ENCODE measurements at places on chromosomes 4 and X.

- no peak for DNase-seq
These were observed 88.9 kb downstream of the RTL5 start for GRCh38 chrX:72042852-72043248.

GRCh38 chr4:143514497-143514896 is 995 bp downstream of the SMARCA5 start:
- no peak for DNase-seq

DNA sequence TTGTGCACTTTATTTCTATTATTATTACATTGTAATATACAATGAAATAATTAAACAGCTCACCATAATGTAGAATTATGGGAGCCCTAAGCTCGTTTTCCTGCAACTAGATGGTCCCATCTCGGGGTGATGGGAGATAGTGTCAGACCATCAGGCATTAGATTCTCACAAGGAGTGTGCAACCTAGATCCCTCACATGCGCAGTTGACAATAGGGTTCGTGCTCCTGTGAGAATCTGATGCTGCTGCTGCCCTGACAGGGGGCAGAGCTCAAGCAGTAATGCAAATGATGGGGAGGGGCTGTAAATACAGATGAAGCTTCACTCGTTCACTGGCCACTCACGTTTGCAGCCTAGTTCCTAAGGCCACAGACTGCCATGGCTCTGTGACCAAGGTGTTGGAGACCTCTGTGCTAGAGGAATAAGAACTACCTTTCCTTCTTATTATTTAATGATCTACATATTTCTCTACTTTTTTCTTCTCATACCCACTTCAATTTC is 492.9 kb upstream of the INTU start:
- DNase-seq: no peak

DNA sequence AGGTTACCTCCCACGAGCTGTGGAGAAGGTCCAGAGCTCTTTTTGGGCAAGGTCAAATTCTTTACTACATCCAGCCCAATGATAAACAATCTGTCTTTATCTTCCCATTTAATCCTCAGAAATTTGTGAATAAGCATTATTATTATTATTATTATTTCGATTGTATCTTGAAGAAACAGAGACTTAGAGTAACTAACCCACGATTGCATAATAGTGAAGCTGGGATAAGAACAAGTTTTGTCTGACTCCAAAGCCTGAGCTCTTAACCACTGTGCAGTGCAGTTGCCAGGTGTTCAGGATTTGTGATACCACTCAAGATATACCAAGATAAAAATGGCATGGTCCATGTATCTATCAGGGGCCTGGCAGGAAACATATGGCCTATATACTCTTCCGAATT is 166.5 kb upstream of the LDB2 start:
- DNase-seq: no peak

- no peak for DNase-seq
These were observed 244.1 kb downstream of the CRLF2 start for GRCh38 chrX:968148-968965.

GRCh38 chrX:47145395-47146120 is 537 bp downstream of the RBM10 start:
- DNase-seq: peak; percentile 55

GRCh38 chr4:6011686-6012085 is 6.5 kb downstream of the C4orf50 start:
- no peak for DNase-seq

DNA sequence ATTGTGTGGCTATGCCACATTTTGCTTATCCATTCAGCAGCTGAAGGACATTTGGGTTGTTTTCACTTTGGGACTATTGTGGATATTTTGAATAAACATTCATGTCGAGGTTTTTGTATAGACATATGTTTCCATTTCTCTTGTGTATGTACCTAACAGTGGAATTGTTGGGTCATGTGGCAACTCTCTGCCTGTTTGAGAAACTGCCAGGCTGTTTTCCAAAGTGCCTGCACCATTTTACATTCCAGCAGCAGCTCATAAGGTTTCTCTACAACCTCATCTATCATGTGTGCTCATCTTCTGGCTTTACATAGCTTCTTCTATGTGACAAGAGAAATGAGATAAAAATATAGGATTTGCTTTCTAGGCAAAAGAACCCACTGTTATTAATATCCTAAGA is 29.5 kb upstream of the TSPAN5 start:
- no peak for DNase-seq

GRCh38 chr4:31341601-31342359 is 621.6 kb downstream of the PCDH7 start:
- DNase-seq: no peak

DNA sequence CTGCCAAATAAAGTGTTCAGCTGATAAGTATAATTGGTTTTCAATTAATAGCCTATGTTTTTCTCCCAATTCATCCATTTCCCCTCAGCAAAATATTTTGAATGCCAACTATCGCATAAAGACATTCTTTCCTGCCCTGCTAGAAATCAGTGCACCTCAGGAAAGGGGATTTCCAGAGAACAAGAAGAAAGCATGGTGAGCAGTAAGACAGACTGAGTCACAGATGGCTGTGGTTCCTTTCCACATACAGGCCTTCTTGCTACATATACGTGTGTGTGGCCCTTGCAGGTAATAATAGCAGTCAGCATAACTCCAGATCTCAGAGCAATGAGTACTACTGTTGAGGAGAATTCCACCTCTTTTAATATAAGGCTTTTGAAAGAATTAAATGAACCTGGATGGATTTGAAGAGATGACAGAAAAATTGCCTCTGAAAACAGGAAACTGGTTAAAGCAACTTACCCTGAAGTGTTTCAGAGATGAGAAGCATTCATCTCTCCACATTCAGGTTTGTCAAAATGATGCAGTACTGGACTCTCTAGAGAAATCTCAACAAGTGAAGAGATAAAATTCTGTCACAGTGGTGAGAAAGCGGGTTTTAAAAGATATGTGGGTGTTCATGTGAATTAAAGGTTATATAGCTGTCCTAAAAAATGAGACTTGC is 13.6 kb downstream of the GASK1B start:
- DNase-seq: no peak

DNA sequence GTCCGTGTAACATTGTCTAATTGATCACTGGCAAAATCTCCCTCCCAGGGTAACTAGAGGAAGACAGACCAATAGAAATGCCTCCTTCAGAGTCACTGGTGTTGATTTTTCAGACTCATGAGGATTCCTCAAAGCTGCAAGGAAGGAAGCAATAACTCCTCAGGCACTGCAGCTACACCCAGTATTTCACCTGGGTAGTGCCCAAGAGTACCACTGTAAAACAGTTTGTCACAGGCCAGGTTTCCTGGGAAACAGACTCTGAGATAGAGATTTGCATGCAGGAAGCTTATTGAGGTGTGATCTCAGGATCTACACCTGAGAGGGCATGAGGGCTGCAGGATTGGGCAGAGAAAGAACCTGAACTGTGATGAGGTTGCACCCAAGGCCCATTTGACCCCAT is 240.7 kb upstream of the ATP6AP2 start:
- DNase-seq: no peak

- DNase-seq: no peak
These were observed 1.0 kb upstream of the SCLT1 start for GRCh38 chr4:129094347-129094746.

- peak; percentile 67 for DNase-seq
These were observed 218.2 kb downstream of the IDS start for GRCh38 chrX:149286940-149287349.

DNA sequence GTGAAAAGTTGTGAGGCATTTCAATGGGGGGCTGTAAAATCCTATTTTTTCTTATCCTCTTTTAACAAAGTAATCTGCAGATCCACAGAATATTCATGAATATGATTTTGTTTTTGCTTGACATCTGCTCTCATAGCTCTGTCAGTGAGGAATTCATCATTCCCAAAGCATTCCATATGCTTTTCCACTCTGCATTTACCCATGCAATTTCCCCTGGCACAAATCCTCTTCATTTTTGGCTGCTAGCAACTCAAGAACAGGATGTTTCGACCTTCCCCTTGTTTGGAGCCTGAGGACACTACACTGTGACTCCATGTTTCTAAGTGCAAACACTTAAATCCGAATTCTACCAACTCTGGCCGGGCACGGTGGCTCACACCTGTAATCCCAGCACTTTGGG is 48.5 kb downstream of the KLHL15 start:
- peak; percentile 69 for DNase-seq

DNA sequence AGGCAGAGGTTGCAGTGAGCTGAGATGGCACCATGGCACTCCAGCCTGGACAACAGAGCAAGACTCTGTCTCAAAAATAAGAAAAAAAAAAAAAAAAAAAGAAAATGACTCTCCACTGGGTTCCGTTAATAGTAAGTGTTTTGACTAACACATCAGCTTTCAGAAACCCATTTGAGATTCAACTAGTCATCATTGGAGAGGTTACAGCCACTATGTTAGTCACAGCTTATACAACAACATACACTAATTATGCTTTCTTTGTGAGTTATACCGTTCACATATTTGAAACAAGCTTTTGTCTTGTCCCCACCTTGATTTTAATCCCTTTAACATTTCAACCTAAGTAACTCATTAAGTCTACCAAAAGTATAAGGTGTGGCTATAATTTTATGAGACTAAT is 48.2 kb downstream of the HADH start:
- no peak for DNase-seq

GRCh38 chr4:140863197-140863596 is 107.0 kb upstream of the TBC1D9 start:
- no peak for DNase-seq

GRCh38 chr4:181078196-181078595 is 1165.0 kb upstream of the TENM3 start:
- DNase-seq: no peak

- no peak for DNase-seq
These were observed 1.2 kb downstream of the WDR44 start for GRCh38 chrX:118347131-118347530.

GRCh38 chrX:70134116-70134477 is 850 bp downstream of the IGBP1 start:
- no peak for DNase-seq

GRCh38 chr4:138957302-138957701 is 58.3 kb upstream of the NOCT start:
- no peak for DNase-seq

DNA sequence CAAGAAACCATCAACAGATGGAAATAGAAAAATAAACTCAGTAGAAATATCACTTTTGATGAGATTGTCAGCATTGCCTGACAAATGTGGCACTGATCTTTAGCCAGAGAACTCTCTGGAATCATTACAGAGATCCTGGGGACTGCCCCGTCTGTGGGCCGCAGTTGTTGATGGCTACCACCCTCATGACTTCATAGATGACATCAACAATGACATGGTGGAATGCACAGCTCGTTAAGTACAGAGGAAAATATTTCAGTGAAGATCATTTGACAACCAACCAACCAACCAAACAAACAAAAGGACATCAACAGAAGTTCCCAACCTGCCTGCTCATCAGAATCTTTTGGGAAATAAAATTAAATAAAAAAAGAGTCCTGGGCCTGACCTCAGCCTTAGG is 132.6 kb downstream of the UCHL1 start:
- DNase-seq: no peak

GRCh38 chr4:10013722-10014121 is 7.6 kb downstream of the SLC2A9 start:
- peak; percentile 20 for DNase-seq
